Fibroblast of skin of back (primary cell): ENCODE measurements at places on chromosomes 11 and 22.

DNA sequence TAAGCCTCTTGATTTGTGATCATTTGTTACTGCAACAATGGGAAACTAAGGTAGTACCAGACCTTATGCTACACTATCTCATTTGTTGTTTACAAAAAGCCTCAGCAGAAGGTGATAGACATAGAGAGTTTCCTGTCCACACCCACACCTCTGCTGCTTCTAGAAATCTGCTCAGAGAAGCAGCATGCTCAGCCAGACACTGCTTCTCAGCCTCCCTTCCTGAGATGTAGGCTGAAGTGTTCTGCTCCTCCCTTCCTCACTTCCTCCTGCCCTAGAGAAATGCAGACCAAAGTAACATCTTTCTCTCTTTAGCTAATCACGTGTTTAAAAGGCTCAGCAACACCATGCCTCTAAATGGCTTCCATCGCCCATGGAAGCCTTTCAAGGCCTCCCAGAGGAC lies 88.4 kb downstream of the SLC1A2 start:
- no peak for DNase-seq

DNA sequence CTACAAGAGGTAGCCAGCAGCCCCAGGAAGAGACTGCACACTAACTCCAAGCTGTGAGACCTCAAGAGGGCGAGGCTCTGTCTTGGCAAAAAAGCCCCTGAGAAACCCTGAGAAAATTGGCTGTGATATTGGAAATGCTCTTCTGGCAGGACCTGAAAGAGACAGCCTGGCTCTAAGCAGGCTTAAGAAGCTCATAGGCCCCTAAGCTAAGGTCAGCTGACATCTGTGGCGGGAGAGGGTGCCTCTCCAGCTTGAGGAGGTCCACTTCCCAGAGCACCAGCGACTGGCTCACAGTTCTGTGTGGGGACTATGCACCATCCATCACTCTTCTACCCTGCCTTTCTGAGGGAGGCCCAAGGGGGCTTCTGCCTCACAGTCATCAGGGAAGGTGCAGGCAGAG lies 12.4 kb downstream of the PLEKHA7 start:
- DNase-seq = no peak

DNA sequence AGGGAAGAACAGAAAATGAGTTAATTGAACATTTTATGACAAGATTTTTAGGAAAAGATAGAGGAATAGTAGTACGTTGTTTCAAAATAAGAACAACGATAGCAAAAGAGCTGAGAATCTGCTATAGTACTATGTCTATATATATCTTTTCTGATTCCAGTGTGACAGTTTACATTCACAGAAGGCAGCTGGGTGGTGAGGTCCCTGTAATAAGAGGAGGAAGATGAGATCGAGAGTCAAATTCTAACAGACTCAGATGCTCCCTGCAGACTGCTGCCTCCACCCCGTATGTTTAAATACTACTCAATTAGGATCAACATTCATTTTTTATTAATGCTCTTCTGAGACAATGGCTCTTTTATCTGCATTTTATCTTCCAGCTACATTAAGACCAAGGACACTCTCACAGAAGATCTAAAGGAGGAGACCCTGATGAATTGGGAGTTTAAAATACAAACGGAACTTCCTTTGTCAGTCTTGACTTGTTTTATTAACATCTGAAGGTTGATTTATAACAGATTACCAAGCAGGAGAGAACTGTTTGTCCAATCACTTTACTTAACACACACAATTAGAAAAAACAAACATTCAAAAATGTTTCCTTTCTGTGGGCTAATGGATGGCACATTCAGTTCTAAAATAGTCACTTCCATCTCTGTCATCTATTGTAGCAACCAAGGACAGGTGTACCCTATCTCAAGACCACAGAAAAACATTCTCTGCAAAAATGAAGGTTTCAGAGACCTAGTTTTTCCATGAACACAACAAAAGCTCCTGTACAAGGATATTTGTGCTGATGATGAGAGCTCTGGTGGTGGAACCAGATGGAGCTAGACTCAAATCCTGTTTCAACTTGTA lies 240.2 kb downstream of the CADM1 start:
- no peak for DNase-seq

- DNase-seq = no peak
Observed at GRCh38 chr11:45173064-45173463, 26.6 kb downstream of the PRDM11 start.

DNA sequence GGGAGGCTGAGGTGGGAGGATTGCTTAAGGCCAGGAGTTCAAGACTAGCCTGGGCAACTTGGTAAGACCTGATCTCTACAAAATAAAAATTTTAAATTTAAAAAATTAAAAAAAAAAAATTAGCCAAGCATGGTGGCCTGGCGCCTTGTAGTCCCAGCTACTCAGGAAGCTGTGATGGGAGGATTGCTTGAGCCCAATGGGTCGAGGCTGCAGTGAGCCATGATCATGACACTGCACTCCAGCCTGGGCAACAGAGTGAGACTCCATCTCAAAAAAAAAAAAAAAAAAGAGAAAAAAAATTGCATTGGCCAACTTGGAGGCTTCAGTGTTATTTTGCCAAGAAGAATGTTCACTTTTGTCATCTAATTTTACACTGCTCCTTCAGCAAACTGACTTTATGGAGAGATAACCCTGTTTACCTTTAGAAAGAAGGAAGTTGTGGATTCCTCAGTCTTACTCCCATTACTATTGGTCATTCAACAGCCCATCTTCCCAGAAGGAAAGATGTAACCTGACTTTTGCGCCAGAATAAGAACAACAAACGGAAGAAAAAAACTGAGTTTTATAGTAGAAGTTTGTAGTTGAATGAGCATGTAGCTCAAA lies 13.1 kb downstream of the KMT2A start:
- no peak for DNase-seq

GRCh38 chr11:48099916-48100446 lies 116.6 kb upstream of the OR4B1 start:
- no peak for DNase-seq

GRCh38 chr11:25924586-25924985 lies 407.3 kb upstream of the ANO3 start:
- DNase-seq = no peak

DNA sequence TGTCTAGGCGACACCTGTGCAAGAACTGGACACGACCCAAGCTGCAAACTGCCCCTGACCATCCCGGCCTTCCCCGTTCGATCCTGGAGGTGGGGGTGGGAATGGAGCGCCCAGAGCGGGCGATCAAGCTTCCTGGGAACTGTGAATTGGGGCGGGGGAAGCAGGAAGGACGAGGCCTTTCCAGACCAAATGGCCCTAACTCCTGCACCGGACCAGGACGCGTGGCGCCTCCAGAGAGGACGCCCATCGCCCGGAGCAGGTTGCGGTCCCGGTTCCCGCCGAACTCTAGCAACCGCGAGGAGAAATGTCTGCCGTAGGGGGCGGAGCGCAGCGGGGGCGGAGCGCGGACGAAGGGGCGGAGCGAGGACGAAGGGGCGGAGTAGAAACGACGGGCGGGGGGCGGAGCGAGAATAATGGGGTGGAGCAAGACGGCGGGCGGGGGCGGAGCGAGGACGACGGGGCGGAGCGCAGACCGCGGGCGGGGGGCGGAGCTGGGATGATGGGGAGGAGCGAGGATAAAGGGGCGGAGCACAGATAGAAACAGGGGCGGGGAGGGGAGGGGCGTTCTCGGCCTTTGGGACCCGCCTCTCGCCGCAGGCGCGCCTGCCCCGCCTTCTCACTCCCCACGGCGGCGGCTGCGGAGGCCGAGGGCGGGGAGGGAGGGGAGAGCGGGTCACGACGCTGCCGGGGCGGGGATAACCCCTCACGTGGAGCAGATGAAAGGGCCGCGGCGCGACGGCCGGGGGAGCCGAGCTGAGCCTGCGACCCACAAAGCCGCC lies at the start of gene ZNRF3:
Gene ZNRF3, plus strand, starts transcription at position 695 of the 779 bp plus-strand sequence. CDS start 195 bp downstream, outside the sequence.
- DNase-seq = peak; percentile 89

- DNase-seq = peak; percentile 69
Observed at GRCh38 chr11:69470793-69471728, 10.4 kb upstream of the LINC01488 start.

GRCh38 chr22:43267332-43267980 lies 75.7 kb downstream of the SCUBE1 start:
- no peak for DNase-seq

DNA sequence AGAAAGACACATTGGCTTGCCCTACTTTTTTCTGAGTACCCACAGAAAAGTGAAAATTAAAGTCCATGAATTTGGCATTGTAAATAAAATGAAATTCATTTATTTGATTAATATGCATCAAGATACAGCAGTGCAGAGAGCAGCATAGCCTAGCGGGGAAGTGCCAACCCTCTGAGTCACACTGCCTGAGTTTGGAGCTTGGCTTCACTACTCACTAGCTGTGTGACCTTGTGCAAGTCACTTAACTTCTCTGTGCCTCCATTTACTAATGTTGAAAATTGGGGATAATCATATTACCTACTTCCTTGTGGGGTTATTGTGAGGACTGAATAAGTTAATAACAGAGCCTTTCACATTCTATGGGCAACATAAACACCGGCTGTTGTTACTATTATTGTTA lies 111.5 kb upstream of the CSNK2A3 start:
- DNase-seq = peak; percentile 38

DNA sequence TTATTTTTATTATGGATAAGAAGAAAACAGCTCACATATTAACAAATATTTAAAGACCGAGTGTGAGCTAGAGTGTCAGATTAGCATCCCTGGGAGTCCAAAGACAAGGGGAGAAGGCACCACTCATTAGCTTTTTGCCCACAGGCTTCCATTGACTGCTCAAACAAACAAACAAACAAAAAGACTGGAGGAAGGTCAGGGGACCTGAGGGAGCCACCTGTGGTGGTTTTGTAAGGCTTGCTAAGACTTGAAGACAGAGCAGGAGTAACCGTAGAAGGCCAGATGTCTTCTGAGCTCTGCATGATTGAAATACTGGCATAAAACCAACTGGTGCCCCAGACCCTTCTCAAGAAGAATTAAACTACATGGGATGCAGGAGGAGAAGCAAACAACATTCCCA lies 395.2 kb upstream of the CNTN5 start:
- DNase-seq = no peak

- DNase-seq = no peak
Observed at GRCh38 chr11:17525570-17525969, 18.6 kb downstream of the USH1C start.

DNA sequence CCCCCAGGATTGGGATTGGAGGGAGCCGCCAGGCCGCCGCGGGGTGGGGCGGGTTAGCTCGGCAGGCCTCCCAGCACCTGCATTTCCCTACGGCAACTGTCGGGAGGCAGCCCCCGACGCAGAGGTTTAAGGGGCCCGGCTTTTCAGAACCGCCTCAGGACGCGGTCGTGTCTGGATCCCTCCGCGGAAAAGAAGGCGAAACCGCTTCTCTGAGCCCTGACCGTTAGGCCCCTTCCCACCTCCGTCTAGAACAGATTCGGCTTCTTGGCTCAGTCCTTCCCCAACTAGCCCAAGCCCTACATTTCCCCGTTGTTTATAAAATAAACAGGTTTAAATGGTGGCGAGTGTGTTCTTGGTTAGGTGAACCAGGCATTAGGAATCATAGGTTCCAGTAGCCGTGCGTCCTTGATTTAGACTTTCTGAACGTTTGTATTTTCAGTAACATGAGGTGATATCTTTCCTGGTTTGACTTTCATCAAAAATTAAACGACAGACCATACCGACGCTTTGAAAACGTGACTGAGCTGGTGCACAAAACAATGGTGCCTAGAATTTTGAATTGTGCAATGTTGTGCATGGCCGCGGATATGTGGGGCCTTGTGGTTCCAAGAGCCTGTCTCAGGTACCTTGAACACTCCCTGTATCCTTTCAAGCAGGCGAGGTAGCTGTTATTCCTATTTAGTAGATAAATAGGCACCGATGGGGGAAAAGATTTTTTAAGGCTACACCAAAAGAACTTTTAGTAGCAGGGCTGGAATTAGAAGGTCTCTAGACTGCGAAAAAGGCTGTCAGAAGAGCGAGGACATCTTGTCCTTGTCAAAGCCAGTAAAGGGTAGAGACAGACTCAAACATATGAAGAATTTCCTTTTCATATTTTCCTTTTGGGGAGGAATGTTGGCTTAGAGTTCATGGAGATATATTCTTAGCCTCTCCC lies 1.2 kb upstream of the HSPA8 start:
- peak; percentile 61 for DNase-seq

DNA sequence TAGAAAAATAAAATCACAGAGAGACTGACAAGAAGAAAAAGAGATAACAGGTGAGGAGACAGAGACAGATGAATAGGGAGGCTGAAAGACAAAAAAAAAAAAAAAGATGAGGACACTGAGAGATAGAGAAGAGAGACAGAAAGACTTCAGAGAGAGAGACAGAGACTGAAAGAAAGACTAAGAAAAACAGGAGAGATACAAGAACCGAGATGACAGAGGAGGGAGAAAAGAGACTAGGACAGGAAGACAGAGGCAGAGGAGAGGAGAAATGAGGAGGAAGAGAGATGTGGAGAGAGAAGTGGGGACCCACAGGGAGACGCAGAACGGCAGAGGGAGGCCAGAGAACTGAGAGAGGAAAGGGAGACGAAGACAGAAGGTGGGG lies 771 bp downstream of the GPR83 start:
- no peak for DNase-seq

DNA sequence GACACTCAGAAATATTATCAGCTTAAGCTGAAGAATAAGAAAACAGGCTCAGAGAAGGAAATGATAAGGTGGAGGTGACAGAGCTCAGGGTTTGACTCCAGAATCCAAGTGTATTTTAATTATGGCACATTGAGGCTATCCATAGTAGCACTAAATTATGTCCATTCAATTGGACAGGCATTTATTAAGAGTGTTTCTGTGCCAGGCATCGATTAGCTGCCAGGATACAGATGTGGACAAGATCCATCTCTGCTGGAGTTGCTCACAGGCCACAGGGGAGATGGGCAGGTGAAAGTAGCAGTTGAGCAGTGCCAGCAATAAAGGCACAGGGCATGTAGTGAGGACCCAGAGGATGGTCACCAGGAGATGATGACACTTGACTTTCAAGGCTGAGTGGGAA lies 592.5 kb downstream of the INSC start:
- DNase-seq = no peak

- no peak for DNase-seq
Observed at GRCh38 chr11:47915374-47915773, 65.0 kb upstream of the PTPRJ start.

GRCh38 chr11:121356357-121356756 lies 63.8 kb downstream of the SC5D start:
- no peak for DNase-seq

DNA sequence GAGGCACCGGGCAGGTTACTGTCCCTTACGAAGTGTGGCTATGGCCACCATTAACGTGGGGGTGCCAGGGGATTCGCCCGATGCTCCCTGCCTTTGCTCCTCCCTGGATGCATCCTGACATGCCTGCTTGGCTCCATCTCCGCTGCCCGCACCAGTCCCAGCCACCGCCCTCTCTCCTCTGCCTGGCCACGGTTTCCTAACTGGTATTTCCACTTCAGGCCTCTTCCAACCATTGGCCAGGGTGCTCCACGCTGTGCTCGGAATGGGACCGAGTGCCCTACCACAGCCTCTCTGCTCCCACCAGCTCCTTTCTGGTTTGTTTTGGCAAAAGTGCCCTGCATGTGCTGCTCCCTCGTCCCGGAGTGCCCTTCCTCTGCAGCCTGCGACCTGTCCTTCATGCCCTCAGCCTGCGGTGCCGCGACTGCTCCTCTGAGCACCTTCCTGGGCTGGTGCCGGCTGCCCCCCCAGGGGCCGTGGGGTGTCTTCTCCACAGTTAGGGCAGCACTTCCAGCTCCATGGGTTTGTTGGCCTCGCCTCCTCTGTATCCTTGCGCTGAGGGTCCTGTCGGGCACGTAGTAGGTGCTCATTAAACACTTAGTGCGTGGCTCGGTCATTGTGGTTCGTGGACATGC lies 12.6 kb upstream of the GRAMD4 start:
- no peak for DNase-seq

- DNase-seq = no peak
Observed at GRCh38 chr11:61778920-61779650, 13.3 kb downstream of the TMEM258 start.
